PC-3 (cell line): ENCODE measurements at places on chromosomes 2 and 18.

DNA sequence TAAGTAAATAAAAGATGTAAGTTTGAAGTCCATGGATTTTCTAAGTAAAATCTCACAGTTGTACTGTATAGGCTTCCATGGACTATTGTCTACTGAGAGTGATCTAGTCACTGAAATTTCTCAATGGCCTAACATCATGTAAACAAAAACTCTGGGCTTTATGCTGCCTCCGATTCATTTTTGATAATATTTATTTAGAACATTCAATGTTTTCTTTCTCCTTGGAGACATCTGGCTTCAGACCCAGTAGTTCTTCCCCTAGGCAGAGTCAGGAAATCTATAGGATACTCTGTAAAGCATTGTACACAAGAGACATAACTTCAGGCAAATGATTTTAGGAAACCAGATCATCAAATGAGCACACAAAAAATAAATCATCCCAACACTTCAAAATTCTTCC, 1208.6 kb upstream of the ZEB2 start:
- DNase-seq: no peak

GRCh38 chr2:143686585-143687164, 557.5 kb downstream of the ARHGAP15 start:
- DNase-seq: peak; percentile 74

GRCh38 chr2:54722641-54723040, 821 bp upstream of the EML6 start:
- peak; percentile 31 for DNase-seq

DNA sequence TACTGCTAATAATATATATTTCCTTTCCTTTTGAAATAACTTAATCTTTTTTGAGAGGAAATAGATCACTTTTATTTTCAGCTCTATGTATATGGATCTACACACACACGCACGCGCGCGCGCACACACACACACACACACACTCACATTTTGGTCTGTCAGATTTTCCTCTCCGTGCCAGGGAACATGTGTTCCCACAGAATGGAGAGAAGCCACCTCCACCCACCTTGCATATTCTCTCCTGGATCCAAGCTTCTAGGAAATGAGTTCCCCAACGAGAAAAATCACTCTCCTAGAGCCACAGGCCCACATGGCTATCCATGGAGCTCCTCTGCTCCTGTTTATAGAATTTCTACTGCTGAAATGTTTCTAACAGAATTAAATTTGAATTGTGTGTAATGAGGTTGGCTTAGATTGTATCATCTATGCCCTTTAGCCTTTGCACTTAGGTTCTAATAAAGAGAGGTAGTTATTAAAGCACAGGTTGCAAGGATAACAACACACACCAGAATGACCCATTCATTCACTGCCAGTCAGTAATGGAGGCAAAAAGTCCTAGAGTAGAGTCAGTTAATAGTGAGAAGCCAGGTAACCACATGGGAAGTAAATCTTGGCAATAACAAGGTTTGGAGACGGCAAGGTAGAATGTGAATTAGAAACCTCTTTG, 19.7 kb downstream of the IFIH1 start:
- no peak for DNase-seq

DNA sequence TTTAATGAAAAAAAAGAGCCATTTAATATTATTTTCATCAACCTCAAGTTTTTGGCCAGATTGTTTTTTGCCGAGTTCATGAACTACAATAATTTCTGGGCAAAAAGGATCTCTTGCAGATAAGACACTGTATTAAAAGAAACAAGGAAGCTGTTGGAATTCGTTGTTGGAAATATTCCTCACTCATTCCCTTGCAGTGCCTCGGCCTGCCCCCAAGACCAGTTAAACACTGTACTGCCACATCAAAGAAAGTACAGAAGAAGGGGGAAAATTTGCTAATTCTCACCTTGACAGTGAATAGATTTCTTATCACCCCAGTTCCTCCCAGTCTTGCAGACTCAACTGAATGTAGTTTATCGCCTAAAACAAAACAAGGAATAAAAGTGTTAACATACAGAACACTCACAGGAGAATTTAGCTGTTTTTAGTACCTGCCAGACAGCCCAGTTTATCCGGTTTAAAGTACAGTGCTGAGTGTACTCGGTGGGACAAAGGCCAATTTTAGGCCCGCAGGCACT, 1.2 kb downstream of the IDH1 start:
- DNase-seq: peak; percentile 64

DNA sequence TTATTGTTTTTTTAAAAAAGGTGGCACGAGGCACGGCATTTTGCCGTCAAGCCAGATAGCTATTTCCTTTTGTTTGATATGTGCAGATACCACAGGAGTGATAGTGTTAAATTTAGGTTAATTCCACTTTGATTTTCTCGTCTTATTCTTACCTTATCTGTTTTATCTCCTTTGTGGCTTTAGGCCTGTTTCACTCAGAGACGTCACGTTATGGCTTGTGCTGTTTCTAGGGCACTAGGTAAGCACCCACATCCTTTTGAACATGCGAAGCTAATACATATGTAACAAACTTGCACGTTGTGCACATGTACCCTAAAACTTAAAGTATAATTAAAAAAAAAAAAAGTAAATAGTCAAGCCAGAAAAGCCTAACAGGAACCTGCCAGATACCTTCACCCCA, 57.8 kb downstream of the C18orf63 start:
- DNase-seq: no peak

GRCh38 chr2:27076323-27076722, 2.1 kb upstream of the EMILIN1 start:
- no peak for DNase-seq

DNA sequence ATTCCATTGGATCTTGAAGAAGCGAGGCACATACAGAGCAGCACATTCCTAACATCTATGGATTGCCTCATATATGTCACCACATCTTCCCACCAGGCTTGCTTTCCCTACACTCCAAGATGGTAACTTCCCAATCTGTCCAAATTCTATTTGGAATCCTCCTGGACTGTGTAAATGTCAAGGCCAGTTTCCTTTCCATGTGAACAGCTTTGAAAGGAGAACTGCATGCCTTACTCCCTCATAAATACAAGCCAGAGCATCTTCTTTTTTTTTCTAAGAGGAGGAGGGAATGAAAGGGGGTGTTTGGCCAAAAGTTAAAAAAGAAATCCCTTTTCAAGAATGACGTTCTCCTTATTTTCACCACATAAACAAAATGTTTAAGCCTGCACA, 103.8 kb upstream of the OSR1 start:
- no peak for DNase-seq

DNA sequence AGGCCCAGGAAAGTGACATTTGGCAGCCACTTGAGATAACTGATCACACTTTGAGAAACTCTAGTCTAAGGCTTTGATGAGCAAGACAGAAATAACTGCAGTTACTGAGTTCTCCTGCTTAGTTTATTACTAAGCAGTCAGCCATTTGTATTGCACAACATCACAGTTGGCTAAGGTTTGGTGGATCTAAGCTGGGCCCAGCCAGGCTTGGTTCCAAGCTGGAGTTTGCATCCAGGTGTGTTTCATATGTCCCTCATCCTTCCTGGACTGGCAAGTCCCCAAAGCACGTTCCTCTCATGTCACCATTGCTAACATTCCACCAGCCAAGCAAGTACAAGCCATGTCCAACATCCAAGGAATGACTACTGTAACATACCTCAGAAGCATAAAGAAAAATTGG, 71.3 kb upstream of the ZNF532 start:
- peak; percentile 98 for DNase-seq

- no peak for DNase-seq
These were observed 7.3 kb downstream of the RAX start for GRCh38 chr18:59265974-59266369.

- no peak for DNase-seq
These were observed 99.4 kb downstream of the CBLN2 start for GRCh38 chr18:72444798-72445155.

- DNase-seq: no peak
These were observed 248.9 kb downstream of the TCF4 start for GRCh38 chr18:55338978-55339650.

DNA sequence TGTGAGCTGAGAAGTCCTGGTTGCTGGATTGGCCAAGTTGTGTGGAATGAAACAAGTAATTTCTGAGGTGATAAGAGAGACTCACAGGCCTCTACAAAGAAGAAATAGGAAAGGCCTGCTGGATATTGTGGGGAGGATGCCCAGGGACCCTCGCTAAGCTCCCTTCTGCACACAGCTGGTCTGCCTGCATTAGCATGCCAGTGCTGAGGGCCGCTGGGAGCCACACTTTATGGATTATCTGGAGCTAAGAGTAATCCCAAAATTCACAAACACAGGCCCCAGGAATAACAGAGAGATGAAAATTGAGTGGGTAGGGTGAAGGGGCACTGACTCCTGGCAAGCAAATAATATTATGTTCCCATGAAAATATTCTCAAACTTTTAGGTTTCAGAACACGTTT, 114.9 kb upstream of the SIX3 start:
- DNase-seq: no peak

- no peak for DNase-seq
These were observed 332.7 kb downstream of the ZNF521 start for GRCh38 chr18:25019086-25019860.

GRCh38 chr2:27118525-27119329, at the start of gene CGREF1:
TSS of gene CGREF1 (minus strand) at chr2:27119128. CDS start at chr2:27104366, 14,762 bp downstream.
- DNase-seq: peak; percentile 20

- no peak for DNase-seq
These were observed 142.2 kb downstream of the EPHA4 start for GRCh38 chr2:221429741-221430491.

DNA sequence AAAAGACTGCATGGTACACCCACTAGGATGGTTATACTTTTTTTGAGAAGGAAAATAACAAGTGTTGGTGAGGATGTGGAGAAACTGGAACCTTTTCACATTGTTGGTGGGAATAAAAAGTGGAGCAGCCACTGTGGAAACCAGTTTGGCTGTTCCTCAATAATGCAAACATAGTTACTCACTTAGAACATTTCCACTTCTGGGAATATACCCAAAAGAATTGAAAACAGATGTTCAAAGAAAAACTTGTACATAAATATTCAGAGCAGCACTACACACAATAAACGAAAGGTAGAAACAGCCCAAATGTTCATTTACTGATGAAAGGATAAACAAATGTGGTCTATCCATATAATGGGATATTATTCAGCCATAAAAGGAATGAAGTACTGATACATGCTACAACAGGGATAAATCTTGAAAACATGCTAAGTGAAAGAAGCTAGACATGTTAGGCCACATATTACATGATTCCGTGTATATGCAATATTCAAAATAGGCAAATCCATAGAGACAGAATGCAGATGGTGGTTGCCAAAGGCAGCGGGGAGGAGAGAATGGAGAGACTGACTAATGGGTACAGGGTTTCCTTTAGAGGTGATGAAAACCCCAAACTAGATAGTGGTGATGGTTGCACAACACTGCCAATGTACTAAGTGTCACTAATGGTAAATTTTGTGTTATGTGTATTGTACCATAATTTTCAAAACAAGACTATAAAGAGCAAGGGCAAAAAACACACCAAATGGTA, 20.9 kb upstream of the LMAN1 start:
- DNase-seq: no peak

- DNase-seq: peak; percentile 81
These were observed 14.3 kb downstream of the IMPA2 start for GRCh38 chr18:11995445-11996189.

- DNase-seq: no peak
These were observed 23.5 kb downstream of the MIB1 start for GRCh38 chr18:21763846-21764646.

- DNase-seq: peak; percentile 23
These were observed 150.2 kb upstream of the EPAS1 start for GRCh38 chr2:46146866-46147502.

GRCh38 chr18:9475643-9476591, 604 bp downstream of the RALBP1 start:
- DNase-seq: peak; percentile 33

GRCh38 chr2:231033147-231034132, 3.9 kb upstream of the C2orf72 start:
- DNase-seq: no peak

GRCh38 chr2:72576459-72576858, 249.4 kb downstream of the EXOC6B start:
- DNase-seq: no peak
